Stomach (tissue), 19 donors: ENCODE measurements at places on chromosomes 1 and 21. TPM values are rescaled to one million over a fixed set of nuclear protein-coding genes. Genes with fewer than 3 reads are reported as not detected.

GRCh38 chr1:198535631-198536030 is 4.8 kb downstream of the ATP6V1G3 start:
- DNase-seq, result no peak

GRCh38 chr1:85656256-85656655 is 52.0 kb downstream of the ZNHIT6 start:
- no peak for DNase-seq

DNA sequence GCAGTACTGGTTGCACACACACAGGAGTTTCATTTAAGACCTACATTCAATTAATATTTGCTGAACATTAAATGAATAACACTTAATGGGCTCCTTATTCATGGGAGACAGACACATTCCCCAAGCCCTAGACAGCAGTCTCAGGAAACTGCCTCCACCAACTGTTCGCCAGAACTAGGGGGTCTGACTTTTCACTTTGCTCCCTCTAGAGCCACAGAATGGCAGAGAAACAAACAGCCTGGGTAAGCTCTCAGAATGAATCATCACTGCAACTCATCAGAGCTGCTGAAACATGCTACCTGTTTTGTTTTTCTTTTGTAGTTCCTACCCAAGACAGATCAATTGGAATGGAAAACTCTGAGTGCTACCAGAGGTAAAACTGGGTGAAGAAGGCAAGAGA is 31.7 kb downstream of the ELK4 start:
- no peak for DNase-seq

Gene SIM2
- total RNA-seq, result 15.6 TPM

Gene PLEKHN1
- 0.29 TPM for total RNA-seq

- no peak for DNase-seq
These were observed 10.7 kb downstream of the TBX19 start for GRCh38 chr1:168291222-168291837.

DNA sequence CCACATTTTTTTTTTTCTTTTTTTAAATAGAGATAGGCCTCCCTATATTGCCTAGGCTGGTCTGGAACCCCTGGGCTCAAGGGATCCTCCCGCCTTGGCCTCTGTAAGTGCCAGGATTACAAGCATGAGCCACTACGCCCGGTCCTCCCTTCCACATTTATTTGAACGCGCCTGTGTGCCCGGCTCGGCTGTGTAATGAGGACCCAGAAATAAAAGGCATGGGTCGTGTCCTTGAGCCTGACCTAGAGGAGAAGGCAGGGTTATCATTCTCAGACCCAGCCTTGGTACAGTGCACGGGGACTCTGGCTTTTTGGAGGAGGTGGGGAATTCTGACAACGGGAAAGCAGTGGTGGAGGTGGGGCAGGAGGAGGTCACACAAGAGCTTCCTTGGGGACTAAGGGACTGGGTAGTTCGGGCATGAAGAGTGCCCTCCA is 841 bp downstream of the CENPF start:
- DNase-seq, result peak; percentile 22

Gene FCRL5
- total RNA-seq, result not detected

Gene TCHH
- total RNA-seq, result not detected

DNA sequence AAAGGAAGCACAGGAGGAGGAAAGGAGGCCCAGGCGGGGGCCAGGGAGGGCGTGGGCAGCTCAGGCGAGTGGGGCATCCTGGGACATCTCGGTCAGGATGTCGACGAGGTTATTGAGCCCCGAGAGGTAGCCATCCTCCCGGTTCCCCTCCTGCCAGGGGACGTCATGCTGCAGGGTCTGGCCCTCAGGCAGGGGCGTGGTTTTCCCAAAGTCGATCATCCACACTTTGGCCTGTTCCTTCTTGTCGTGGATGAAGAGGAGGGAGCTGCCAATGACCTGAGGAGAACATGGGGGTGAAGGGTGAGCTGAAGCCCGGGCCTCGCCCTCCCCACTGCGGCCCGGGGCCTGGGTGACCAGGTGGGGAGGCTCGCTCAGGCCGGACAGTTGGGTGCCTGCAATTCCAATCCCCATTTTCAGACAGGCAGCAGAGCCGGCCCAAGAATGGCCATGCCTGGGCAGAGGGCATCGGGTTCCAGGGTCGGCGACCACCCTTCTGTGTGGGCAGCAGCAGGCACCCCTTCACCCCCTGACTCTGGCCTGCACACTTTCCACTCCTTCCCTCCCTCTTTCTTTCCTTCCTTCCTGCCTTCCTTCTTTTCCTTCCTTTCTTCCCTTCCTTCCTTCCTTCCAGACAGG is 86.2 kb downstream of the STUM start:
- no peak for DNase-seq

Gene RGSL1
- total RNA-seq, result not detected

Gene OR2AK2
- not detected for total RNA-seq

Gene TSPEAR
- not detected for total RNA-seq

- DNase-seq, result no peak
These were observed 66.5 kb upstream of the ERRFI1 start for GRCh38 chr1:8092657-8093056.

DNA sequence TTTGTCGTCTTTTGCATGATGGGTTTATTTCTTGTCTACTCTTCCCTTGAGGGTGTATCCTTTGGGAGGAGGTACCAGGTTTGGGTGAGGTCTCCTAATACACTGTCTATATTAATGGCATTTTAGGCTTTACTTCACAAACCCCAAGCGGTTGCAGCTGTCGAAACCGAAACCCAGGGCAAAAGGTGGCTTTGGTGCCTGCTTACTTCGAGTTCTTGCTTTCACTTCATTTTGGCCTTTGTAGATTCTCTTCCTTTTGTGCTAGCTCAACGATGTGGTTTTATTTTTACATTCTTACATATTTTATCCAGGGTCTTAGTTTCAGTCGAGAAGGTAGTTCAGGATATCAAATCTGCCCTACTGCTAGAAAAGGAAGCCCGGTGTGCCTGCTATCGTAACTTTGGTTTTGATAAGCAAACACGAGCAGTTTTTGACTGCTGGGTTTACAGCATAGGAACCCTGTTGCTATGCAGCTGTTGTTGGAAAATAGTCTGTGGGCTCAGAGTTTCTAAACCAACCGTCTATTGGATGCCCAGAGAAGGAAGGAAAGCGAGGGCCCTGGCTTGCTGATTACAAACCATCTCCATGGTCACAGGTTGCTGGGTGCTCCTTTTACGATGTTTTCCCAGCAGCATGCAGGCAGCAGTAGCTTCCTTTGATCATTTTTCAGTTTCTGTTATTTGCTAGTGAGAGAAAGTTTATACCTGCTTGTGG is 9.8 kb upstream of the TSPAN2 start:
- peak; percentile 52 for DNase-seq

GRCh38 chr1:68375919-68376318 is 73.8 kb downstream of the RPE65 start:
- no peak for DNase-seq

- no peak for DNase-seq
These were observed 1544.1 kb downstream of the PLA2G4A start for GRCh38 chr1:188372821-188373220.

GRCh38 chr21:46429754-46430681 is 28.7 kb upstream of the DIP2A start:
- DNase-seq, result no peak

Gene VHLL
- total RNA-seq, result not detected

Gene SH3GLB1
- total RNA-seq, result 95.5 TPM

Gene NR1I3
- not detected for total RNA-seq

Gene CYP4A11
- not detected for total RNA-seq

Gene TEKT2
- not detected for total RNA-seq

Gene CLDN19
- total RNA-seq, result 0.37 TPM

GRCh38 chr1:43349594-43350306 is 9.0 kb upstream of the CDC20 start:
- DNase-seq, result peak; percentile 65

GRCh38 chr1:117017648-117018047 is 16.1 kb downstream of the CD101 start:
- no peak for DNase-seq

GRCh38 chr1:156081917-156082308 is 352 bp downstream of the MEX3A start:
- no peak for DNase-seq

- no peak for DNase-seq
These were observed 165.1 kb upstream of the SNX7 start for GRCh38 chr1:98496256-98496995.

Gene F13B
- not detected for total RNA-seq

Gene PAQR7
- 9.9 TPM for total RNA-seq

Gene IL6R
- 73.9 TPM for total RNA-seq

- DNase-seq, result no peak
These were observed 185.1 kb upstream of the ST6GALNAC5 start for GRCh38 chr1:76682138-76682537.

GRCh38 chr1:204530932-204531331 is 14.7 kb downstream of the MDM4 start:
- DNase-seq, result no peak

- DNase-seq, result no peak
These were observed 28.4 kb downstream of the USP48 start for GRCh38 chr1:21754583-21754982.

GRCh38 chr1:5651964-5652821 is 340.0 kb downstream of the NPHP4 start:
- DNase-seq, result no peak

Gene LIN28A
- total RNA-seq, result not detected

Gene FCRL3
- total RNA-seq, result not detected

Gene CYP4B1
- total RNA-seq, result 62.4 TPM

DNA sequence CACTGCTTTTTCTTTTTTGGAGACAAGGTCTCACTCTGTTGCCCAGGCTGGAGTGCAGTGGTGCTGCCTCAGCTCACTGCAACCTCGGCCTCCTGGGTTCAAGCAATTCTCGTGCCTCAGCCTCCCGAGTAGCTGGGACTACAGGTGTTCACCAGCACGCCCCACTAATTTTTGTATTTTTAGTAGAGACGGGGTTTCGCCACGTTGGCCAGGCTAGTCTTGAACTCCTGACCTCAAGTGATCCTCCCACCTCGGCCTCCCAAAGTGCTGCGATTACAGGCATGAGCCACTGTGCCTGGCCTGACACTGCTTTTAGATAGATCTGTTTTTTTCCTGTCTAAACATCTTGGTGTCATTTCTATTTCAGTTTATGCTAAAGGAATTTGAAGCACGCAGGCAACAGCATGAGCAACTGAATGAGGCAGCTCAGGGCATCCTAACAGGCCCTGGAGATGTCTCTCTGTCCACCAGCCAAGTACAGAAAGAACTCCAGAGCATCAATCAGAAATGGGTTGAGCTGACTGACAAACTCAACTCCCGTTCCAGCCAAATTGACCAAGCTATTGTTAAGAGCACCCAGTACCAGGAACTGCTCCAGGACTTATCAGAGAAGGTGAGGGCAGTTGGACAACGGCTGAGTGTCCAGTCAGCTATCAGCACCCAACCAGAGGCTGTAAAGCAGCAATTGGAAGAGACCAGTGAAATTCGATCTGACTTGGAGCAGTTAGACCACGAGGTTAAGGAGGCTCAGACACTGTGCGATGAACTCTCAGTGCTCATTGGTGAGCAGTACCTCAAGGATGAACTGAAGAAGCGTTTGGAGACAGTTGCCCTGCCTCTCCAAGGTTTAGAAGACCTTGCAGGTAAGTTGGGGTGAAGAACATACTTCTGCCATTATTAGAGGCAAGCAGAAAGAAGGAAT is 106.1 kb upstream of the BMP8A start:
- no peak for DNase-seq

GRCh38 chr1:37393173-37394120 is 80.9 kb upstream of the ZC3H12A start:
- no peak for DNase-seq

GRCh38 chr21:44855572-44855971 is 17.9 kb downstream of the PTTG1IP start:
- no peak for DNase-seq

DNA sequence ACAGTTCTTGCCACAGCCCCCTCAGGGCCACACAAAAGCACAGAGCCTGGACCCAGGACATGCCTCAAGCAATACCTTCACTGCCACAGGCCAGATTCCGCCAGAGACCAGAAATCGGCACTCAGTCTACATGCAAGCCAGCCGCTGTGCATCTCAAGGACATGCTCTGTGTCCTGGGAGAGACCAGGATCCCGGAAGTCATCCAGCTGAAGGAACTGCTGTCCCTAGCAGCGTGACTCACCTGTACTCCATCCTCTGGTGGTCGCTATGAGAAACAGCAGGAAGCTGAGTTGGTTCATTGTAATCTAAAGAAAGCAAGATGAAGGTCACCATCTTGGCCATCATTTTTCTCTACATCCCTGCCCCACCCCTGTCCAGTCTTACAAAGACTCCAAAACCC is 401 bp downstream of the ITLN1 start:
- DNase-seq, result no peak
